ENCODE measurements at places on chromosomes 1 and 21. TPM values are rescaled to one million over a fixed set of nuclear protein-coding genes. Genes with fewer than 3 reads are reported as not detected.

Gene RGS21
- not detected for total RNA-seq

Gene TRAF5
- total RNA-seq = 22.8 TPM

Gene RXRG
- total RNA-seq = not detected

Gene NGF
- not detected for total RNA-seq

Gene CCDC185
- not detected for total RNA-seq

Gene PRELP
- total RNA-seq = not detected

Gene ATP5PO
- total RNA-seq = 168 TPM
